ENCODE measurements at places on chromosomes 1 and 21.

- no peak for DNase-seq
Measured at GRCh38 chr1:245875581-245876261, 631.4 kb downstream of the SMYD3 start.

- DNase-seq = no peak
Measured at GRCh38 chr1:214124281-214124805, 136.6 kb downstream of the PROX1 start.

DNA sequence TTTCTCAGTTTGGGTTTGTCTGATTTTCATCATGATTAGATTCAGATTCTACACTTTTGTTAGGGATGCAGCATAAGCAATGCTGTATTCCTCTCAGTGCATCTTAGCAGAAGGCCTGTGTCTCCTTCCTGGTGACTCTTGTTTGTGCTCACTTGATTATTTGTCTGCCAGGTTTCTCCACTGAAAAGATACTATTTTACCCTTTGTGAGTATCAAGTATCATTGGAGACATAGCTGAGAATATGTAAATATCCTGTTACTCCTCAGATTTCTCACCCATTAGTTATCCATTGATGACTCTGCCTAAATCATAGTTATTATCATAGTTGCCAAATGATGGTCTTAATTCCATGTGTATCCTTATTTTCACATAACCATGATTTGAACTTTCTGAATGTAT, 148.5 kb downstream of the POU2F1 start:
- no peak for DNase-seq

GRCh38 chr1:58829866-58830265, 46.0 kb upstream of the JUN start:
- DNase-seq = no peak
